ENCODE measurements at places on chromosomes 6 and 20.

DNA sequence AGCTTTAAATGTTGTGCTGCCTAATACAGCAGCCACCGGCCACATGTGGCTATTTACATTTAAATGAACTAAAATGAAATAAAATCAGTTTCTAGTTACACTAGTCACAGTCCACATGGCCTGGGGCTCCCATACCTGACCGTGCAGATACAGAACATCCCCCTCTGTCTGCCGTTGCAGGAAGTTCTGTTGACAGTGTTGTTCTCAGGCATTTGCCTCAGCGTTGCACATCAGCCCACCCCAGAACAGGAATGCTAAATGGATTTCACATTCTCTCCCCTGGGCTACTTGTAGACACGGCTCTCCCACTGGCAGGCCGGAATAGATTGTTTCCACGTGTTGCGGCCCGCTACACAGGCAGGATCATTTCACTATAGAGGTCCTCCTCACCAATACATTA, 26.3 kb downstream of the JAG1 start:
- no peak for DNase-seq

- DNase-seq, result no peak
Observed at GRCh38 chr6:35360349-35361138, 18.2 kb downstream of the PPARD start.

DNA sequence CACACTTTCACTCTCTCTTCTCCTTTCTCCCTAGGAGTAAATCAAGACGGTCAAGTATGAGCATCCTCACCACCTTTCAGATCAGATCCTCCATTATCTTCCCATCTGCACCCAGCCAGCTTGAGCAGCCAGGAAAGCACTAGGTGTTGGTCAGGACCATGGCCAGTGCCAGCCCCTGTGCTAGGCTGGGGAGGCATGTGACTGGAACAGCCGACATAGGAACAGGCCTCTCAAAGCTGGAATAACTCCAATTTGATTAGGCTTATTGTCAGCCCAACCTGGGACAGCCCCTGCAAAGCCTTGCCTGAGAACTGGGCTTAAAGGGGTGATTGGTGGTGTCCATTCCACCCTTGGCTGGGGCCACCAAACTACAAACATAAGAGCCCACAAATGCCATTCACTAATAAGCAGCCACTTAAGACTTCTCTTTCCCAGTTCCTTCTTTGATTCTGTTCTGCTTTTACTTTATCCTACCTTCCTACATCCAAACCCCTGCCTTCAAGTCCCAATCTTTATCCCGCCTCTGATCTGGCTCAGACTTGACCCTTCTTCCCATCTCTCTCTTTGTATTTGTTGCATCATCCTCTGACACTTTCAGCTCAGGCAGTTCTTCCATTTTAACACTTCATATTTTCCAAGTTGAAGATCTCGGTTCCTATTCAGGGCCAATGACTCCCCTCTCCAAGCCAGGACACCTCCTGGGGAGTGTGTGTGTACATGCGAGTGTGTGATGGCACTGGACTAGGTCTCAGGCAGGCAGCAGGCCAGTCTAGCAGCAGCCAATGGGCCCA, 4.5 kb upstream of the TREM2 start:
- no peak for DNase-seq

DNA sequence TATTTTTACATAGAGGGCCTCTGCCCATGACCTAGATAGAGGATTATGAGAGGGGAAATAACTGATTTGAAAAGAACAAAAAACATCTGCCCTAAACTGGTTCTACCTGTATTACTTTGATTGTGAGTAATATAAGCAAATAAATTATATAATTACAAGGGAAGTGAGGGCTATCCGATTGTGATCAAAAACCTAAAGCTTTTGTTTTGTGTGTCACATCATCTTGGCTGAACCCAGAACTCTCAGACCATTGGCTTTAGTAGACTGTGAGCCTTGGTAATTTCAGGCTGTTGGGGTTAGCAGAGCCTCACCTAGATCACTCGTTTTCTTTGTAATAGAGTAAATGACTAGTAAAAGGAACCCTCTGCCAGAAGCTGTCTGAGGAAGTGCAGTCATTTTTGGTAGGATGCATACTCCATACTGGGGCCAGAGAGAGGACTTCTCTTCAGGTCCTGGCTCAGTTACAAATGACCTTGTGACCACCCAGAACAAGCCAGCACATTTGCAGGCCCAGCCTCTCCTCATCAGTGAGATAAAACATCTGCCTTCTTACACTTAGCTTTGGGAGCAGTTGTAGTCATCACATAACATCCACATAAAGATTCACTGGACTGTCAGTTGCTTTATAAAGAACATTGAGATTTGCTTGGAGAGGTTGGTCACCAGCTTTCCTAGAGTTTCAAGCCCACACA, 13.5 kb downstream of the STK35 start:
- no peak for DNase-seq

- DNase-seq, result no peak
Observed at GRCh38 chr6:123658848-123659247, 22.1 kb upstream of the TRDN start.
